ENCODE measurements at places on chromosomes 4 and X.

DNA sequence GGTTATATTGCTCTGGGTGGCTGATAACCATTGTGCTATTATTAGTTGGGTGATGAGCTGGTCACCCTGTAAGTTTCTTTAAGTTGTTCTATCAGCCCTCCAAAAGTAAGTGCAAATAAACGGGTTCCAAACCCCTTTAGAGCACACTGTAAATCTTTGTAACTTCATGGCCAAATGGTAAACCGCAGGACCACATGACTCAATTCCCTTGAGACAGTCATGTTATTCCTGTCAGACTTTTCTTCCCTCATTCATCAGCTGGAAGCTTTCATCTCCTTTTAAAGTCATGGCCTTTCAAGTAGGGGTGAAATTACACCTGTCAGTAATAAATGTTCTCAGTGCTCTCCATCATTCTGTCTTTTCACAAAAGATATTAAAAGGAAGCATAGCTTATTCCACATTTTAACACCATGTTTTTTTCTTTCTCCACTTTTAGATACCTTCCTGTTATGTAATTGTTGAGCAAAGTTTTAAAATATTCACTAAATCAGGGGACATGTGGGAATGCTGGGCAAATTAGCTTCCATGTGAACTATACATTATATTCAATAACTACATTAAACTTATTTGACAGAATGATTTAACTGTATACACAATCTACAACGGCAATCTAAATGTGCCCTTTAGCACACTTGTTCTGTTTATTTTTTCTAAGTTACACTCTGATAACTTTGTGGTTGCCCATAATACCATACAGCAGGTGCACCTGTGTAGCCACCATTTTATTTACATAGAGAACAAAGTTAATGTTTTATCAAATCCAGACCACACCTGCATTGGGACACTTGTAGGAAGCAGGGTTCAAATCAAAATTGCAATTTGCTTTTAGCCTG lies 275.5 kb downstream of the CFAP299 start:
- DNase-seq: peak; percentile 38

DNA sequence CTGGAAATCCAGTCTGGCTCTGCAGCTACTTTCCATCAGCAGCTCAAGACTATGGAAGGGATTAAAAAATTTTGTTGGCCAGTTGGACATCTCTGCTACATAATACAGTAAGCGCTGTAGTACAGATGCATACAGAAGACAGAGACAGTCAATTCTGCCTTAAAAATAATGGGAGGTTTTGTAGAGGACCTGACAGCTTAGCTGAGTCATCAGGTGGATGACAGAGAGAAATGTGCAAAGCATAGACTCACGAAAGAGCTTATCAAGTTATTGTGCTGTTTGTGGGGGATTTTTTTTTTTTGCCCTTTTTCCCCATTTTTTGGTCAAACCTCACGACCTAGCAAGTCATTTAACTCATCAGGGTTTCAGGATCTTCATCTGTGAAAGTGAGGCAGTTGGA lies 149.0 kb upstream of the SCML1 start:
- no peak for DNase-seq

- peak; percentile 12 for DNase-seq
These were observed 68.0 kb downstream of the OPHN1 start for GRCh38 chrX:68365341-68365740.

DNA sequence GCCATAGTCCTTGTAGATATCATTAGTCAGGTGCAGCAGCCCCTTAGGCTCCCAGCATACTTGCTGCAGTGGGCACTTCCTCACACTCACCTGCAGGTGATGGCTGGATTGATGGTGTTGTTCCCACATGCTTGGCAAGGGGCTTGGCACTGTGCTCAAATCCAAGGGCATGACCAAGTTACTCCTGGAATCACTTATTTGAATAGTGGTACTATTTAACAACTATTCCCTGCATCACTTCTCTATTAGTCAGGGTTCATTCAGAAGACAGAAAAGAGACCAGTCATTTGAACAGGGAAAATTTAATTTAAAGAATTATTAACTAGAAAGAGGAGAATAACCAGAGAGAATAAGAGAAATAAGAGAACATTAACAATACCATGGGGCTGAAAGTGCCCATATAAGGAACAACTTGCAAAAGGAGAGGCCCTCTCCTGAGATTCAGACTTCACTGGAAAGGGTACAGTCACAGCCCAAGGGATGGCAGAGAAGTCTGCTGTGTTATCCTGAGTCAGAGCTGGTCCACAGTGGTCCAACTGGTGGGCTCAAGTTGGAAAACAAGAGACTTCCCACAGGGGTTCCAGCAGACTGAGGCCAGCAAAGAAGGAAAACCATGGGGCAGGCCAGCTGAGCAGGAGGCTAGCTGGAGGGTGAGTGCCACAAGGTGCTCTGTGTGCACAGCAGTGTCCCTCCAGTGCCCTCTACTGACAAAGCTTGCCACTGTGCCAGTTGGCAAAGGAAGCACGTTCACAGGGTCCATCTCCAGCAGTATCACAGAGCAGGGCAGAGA lies 9.8 kb downstream of the SPP1 start:
- DNase-seq: peak; percentile 56

- no peak for DNase-seq
These were observed 54.1 kb downstream of the TLR10 start for GRCh38 chr4:38728631-38729141.

DNA sequence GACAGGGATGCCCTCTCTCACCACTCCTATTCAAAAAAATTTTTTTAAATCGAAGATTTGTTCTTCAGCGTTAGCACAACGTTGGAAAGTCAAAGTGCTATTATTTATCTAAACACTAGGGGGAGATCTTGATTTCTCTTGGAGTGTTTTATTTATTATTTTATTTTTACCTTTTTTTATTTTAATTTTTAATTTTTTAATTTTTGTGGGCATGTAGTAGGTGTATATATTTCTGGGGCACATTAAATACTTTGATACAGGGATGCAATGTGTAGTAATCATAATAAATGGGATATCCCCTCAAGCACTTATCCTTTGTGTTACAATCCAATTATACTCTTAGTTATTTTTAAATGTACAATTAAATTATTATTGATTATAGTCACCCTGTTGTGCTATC lies 37.4 kb upstream of the SLC10A4 start:
- peak; percentile 15 for DNase-seq

DNA sequence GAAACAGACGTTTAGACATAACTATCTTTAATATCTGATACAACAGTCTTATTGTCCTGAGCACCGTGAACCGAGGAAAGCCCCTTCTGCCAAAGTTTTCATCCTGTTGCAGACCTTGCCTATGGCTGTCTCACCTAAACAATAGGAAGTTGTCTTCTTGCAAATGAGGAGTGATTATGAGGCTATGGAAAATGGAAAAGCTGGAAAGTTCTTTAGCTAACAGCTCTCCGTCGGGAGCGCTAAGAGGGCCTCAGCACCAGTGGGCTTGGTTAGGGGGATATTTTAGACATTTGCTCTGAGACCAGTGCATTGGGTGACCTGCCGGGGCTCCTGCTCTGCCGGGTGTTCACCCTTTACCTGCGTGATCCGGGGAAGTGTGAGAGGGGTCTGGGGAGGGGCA lies 28.4 kb downstream of the TMEM131L start:
- no peak for DNase-seq

DNA sequence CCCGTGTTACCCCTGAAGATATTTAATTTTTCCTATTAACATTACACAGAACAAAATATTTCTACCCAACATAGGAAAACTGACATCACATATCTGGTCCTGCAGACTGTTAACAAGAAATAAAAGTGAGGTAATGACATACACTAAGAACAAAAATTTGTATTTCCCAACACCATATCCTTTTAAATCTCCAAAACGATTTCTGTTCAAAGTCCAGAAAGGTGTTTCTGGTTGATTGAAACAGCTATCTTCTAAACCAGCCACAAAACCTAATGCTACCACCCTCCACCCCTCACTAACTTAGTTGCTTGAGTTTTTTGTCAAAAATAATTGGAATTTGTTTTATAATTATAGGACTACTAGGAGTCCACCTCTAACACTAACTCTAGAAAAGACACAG lies 7.1 kb downstream of the ANKRD50 start:
- no peak for DNase-seq

GRCh38 chr4:3816983-3817960 lies 51.1 kb downstream of the ADRA2C start:
- DNase-seq: no peak

DNA sequence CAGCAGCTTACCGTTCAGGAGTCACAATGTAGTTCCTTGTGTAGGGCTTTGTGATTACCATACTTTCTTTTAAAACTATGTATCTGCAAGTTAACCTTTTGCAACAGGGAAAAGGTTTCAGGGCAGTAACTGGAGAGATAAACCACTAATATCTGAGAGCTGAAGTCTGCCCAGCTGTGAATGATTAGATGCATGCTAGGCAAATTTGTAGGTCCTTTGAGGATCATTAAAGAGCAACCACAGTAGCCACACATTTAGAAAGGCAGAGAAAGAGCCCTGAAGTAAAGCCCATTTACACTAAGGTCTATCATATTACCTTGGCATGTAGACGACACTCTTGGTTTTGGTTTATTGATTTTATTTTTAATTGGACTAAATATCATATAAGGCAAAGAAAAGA lies 60.0 kb downstream of the ATP8A1 start:
- no peak for DNase-seq

Data from AG10803 (cell line).